CD4-positive, alpha-beta T cell treated with Interleukin-6 at 100 ng/mL for 8 hours (primary cell): ENCODE measurements at places on chromosomes 1 and 21.
A peak's percentile ranks its signal among the peaks of the same experiment; 100 is the strongest.

DNA sequence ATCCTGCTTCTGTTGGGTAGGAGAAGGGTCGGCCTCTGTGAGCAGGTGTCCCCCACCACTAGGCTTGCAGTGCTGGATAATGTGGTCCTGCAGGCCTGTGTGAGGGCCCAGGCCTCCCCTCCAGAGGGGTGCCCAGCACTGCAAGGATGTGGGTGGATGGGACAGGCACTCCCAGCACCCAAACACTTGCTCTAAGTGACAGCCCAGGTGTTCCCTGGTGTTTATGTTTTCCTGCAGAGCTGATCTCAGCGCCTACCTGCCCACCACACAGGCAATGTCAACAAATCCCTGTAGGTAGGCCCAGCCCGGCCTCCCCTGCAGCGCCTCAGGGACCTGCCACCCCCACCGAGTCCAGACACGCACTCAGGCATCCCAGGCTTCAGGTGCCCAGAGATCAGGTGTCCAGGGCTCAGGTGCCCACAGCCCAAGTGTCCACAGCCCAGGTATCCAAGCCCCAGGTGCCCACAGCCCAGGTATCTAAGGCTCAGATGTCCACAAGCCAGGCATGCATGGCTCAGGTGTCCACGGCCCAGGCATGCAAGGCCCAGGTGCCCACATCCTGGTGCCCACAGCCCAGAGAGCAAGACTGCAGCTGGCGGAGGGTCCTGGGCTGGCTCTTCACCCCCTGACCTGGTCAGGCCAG lies 59.2 kb downstream of the WNT9A start:
- no peak for DNase-seq

GRCh38 chr1:117587499-117588356 lies 18.1 kb upstream of the TENT5C start:
- DNase-seq: no peak

DNA sequence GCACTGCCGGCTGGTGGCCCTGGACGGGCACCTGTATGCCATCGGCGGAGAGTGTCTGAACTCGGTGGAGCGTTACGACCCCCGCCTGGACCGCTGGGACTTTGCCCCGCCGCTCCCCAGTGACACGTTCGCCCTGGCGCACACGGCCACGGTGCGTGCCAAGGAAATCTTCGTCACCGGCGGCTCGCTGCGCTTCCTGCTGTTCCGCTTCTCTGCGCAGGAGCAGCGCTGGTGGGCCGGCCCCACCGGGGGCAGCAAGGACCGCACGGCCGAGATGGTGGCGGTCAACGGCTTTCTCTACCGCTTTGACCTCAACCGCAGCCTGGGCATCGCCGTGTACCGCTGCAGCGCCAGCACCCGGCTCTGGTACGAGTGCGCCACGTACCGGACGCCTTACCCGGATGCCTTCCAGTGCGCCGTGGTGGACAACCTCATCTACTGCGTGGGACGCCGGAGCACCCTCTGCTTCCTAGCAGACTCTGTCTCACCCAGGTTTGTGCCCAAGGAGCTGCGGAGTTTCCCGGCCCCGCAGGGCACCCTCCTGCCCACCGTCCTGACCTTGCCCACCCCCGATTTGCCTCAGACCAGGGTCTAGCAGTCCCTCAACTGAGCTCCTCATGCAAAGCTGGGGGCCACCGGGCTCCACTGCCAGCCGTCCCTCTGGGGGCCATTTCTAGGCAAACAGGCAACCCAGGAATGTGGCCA lies 2.1 kb downstream of the KLHDC7A start:
- DNase-seq: no peak

- DNase-seq: no peak
Measured at GRCh38 chr1:29392036-29392435, 155.7 kb downstream of the PTPRU start.

- DNase-seq: no peak
Measured at GRCh38 chr1:43781574-43781973, 74.2 kb downstream of the ST3GAL3 start.

DNA sequence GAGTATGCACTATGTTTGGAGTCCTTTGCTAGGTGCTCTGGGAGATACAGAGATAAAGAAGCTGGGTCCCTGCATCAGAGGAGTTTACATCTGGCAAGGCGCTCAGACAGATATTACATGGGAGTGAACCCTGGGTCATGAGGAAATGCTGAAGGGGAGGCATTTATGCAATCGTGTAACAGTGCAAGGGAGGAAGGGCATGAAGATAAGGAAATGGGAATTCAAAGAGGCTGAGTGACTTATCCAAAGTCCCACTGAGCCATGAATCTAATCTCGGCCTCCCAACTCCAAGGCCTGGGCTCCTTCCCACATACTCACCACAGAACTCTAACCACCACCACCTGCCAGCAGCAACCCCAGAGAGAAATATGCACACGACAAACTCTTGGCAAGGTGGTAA lies 51.6 kb downstream of the FAM163A start:
- DNase-seq: no peak

GRCh38 chr1:174858301-174858700 lies 141.4 kb upstream of the CACYBP start:
- no peak for DNase-seq

GRCh38 chr1:36400825-36401601 lies 3.3 kb upstream of the LSM10 start:
- DNase-seq: no peak

- no peak for DNase-seq
Measured at GRCh38 chr1:201155354-201155753, 1.1 kb upstream of the TMEM9 start.

DNA sequence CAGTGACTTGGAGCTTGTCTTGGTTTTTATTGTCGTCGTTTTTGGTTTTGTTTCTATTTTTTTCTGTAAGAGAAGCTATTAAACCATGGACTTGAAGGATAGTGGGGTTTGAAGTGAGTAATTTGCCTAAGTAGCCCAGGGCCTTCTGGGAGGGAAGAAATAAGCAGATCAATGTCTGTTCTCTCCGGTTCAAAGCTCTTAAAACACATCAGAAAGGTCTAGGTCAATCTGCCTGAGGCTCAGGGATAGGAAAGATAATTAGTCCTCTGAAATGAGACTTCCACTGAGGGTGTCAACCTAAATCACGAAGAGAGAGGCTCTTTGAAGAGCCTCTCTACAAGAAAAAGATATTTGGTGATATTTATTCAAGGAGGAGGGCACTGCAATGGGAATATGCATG lies 178.0 kb downstream of the MATN1 start:
- DNase-seq: no peak

- DNase-seq: peak; percentile 79
Measured at GRCh38 chr1:93042187-93043056, 36.7 kb upstream of the MTF2 start.

DNA sequence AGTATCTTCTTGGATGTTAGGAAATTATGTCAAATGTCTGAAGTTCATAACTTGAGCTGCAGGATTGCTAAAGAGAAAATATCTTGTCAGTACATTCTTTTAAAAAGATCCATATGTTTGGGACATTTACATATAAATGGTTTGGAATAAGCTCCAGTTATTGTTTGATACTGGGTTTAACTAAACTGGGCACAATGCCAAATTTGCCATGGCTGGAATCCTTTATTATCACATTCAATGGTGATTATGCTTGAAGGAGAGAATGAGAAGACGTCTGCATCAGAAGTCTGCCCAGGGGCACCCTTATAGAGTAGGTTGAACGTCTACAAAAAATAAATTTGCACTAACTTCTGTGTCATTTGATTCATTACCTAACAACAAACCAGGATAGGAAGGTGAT lies 652.5 kb downstream of the AMY1C start:
- no peak for DNase-seq

DNA sequence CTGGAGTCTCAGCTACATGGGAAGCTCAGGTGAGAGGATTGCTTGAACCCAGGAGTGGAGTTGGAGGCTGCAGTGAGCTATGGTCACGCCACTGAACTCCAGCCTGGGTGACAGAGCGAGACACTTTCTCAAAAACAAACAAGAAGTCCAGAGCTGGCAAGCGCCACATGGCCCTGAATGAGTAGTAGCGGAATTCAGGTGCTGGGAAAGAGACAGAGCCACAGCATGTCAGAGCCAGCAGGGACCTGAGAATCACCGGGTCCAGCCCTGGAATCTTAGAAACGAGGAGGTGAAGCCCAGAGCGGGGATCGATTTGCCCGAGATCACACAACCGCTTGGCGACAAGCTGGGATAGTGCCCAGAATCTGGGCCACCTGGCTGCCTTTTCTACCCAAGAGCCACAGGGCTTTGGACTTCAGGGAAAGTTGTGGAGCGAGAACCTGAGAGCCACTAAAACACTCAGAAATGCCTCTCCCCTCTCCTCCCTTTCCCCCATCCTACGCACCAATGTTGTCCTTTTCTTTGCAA lies 9.8 kb downstream of the ARL8A start:
- no peak for DNase-seq

DNA sequence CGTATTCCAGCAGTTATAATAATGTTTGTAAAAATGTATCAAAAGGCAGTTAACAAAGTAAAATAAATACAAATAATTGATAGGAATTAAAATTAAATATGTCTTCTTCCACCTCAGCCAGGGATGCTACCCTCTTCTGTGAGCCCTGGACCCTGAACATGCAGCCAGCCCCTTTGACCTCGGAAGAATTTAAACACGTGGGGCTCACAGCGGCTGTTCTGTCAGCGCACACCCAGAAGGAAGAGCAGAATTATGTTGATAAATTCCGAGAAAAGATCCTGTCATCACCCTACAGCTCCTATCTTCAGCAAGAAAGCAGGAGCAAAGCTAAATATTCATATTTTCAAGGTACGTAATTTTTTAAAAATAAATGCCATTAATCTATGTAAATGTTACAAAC lies 26.5 kb downstream of the UTS2 start:
- DNase-seq: no peak

DNA sequence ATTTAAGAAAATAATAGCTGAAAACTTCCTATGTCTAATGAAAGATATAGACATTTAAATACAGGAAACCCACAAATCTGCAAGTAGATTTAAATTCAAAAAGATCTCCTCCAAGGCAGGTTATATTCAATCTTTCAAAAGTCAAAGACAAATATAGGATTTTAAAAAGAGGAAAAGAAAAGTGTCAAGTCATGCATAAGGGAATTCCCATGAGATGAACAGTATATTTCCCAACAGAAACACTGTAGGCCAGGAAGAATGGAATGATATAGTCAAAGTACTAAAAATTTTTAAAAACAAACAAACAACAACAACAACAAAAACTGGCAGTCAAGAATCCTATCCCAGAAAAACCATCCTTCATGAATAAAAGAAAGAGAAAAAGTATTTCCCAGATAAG lies 806.5 kb upstream of the BRINP3 start:
- no peak for DNase-seq

- no peak for DNase-seq
Measured at GRCh38 chr1:90155721-90156487, 161.0 kb downstream of the ZNF326 start.

DNA sequence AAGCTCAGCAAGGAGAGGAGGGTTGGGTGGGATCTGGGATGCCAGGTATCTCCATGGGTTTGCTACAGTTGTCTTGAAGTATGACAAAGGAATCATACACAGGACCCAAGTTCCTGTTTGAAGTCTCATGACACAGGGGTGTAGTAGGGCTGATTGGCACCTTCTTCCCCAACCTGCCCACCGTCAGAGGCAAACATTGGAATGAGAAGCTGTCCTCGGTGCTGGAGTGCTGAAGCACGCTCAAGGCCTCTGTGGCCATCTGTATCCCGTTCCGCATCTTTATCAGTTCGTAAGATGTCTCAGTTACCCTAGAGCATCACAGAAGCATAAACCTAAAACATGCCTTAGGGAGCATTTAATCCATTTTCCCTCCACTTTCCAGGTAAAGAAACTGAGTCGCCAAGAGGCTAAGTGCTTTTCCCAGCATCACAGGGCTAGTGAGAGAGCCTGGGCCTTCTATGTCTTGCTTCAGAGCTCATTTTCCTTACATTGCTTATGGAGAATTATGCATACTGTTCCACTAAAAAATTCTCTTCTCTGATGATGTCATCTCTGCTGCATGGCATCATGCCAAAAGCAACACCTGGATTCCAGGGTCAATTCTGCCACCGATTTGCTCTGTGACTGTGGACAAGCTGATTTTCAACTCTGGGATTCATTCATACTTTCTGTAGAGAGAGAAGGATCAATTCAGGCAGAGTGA lies 34.2 kb downstream of the VWA5B1 start:
- DNase-seq: no peak

DNA sequence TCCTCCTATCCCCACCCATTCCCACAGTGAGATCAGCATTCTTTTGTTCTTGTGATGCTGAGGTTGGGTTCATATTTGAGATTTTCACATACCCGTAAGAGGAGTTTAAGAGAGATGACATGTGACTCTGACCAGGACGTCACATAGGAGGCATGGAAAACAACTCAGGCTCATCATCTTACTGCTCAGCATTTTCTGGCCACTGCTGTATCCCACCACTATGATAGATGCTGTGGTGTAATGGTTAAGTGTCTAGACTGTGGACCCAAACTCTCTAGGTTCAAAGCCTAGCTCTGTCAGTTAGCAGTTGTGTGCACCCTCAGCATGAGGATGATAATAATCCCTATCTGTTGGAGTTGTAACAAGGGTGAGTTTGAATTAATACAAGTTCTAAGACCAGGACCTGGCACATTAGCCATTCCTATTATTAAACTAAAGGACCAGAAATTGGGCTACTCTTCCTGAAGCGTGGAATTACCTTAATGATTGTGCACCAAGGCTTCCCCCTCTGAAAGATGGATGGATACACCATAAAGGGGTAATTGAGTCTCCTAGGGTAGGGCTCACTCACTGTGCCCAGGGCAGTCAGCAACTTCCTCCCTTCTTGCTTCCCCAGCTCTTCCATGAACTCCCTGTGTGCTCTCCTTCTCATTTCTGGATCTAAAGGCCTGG lies 40.9 kb downstream of the LGR6 start:
- DNase-seq: no peak

DNA sequence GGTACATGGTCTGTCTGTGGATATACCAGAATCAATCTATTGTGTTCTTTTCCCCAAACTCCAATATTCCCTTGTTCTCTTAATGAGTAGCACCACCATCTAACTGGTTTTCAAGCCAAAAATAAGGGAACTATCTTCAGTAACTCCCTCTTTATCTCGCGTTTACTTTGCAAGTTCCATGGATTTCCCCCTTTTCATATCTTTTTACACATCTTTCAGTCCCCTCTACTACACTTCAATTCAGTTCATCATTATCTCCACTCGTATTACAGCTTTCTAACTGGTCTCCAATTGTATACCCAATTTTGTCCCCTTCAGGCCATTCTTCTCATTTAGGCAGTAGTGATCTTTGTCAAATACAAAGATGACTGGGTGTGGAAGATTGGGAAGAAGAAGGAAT lies 4.1 kb upstream of the TMCO1 start:
- DNase-seq: no peak

DNA sequence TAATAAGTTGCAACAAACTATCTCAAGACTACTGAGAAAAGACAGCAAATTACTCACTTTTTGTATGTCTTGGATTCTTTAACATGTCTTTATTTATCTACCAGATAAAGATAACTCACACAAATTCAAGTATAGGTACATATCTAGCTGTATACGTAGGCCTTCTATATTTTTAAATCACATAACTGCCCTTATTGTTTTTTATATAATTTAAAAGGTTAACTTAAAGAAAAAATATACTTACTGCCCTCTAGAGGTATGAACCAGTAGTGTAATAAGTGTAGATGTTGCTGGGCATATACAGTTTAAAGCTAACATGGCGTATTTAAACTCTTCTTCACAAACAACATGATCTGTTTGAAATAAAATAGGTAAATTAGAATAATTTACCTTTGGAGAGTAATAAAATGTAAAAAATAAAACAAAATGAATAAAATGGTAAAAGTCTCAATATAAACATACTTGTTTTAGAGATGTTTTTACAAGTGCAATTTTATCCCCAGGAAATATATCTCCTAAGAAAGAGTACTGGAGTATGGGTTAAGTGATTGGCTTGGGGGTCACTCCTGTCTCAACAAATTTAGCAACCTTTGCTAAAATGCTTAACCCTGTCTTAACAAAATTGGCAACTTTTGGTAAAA lies 235.2 kb downstream of the KCNT2 start:
- no peak for DNase-seq

GRCh38 chr1:197598935-197599334 lies 176.3 kb downstream of the DENND1B start:
- no peak for DNase-seq
